ENCODE measurements at places on chromosomes 6 and 20.

DNA sequence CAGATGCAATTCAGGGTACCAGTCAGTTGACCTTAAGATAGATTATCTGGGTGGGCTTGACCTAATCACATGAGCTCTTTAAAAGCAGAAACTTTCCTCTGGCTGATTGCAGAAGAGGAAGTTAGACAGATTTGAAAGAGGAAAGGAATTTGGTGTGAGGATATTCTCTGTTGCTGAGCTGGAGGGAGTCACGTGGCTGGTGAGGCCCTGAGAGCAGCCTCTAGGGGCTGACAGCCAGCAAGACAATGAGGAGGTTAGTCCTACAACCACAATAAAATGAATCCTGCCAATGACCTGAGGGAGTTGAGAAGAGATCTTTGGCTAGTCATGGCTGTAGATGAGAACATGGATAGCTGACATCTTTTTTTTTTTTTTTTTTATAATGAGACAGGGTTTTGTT lies 87.0 kb upstream of the B3GAT2 start:
- DNase-seq: no peak

GRCh38 chr6:81384921-81385320 lies 367.6 kb downstream of the TENT5A start:
- DNase-seq: no peak

GRCh38 chr6:89291256-89291819 lies 23.8 kb downstream of the GABRR2 start:
- no peak for DNase-seq

- no peak for DNase-seq
These were observed 9.4 kb downstream of the CEP162 start for GRCh38 chr6:84218091-84218490.

DNA sequence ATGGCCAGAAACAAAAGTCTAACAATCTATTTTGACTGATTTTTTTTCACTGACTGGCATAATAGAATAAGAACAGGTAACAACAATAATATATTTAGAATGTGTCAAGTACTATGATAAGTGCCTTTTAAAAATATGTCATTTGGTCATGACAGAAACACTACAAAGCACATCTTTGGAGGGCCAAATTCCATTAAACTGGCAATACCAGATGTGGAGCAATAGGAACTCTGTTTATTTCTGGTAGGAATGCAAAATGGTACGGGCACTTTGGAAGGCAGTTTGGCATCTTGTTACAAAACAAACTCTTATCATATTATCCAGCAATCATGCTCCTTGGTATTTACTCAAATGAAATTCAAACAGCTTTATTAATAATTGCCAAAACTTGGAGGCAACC lies 39.3 kb downstream of the TENT5A start:
- no peak for DNase-seq

DNA sequence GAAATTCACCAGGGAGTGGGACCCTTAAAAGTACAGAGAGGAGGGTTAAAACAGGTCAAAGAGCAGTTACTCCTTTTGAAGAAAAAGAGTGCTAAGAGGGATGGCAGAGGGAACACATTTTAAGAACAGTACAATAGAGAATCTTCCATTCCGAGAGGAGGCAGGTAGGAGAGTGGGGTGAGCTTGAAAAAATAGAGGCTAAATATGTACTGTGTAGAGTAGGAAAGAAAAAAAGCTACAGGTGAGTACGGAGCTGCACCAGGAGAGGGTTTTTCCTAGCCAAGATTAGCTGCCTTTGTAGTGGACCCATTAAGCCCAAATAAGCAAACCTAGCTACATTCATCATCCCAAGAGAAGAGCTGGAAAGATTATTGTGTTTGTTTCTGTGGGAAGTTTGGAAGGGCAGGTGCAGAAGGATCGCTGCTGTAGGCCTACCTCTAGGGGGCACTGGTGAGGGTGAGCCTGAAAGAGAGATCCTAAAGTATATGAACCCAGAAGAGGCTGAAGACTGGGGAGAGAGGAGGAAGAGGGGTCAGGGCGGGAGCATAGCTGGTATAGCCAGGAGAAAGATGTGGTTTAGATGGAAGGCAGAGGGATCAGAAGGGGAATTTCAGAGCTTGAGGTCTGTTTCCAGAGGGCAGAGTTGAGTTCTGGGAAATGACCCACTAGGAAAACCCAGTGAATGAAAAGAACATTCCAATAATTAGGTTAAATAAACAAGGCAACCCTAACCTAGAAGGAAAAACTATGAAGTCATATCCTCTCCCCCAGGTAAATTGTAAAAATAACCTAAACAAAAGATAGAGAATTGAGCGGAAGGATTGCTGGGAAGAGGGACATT lies 50.2 kb upstream of the HINT3 start:
- peak; percentile 42 for DNase-seq

DNA sequence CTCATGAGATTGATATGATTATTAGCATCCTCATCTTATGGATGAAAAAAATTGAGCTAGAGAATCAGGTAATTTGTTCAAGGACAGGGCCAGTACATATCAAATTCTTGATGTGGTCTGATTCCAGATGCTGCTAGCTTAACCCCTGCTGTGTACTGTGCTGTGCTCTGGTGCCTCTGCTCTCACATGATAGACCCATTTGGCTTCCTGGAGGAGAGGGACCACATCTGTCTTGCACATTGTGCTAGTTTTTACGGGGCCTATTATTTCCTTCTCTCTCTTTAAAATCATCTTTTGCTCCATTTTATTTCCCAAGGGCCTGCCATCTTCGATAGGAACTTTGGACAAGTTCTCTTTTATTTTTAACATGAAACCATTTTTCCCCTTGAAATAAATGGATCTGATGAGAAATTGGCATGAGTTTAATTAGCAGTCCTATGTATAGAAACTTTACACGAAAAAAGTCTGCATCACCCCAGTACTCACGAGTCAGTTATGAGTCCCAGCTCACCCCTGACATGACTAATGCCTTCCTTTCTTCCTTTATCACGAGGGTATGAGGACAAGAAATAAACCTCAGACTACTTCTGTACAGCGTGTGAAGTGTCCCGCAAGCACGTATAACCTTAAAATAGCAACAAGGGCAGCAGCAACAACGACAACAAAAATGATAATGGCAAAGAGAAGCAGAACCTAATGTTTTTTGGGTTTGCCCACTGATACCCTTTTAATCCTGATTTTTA lies 26.5 kb downstream of the CD109 start:
- DNase-seq: no peak

- no peak for DNase-seq
These were observed 65.8 kb downstream of the REV3L start for GRCh38 chr6:111417181-111417585.

DNA sequence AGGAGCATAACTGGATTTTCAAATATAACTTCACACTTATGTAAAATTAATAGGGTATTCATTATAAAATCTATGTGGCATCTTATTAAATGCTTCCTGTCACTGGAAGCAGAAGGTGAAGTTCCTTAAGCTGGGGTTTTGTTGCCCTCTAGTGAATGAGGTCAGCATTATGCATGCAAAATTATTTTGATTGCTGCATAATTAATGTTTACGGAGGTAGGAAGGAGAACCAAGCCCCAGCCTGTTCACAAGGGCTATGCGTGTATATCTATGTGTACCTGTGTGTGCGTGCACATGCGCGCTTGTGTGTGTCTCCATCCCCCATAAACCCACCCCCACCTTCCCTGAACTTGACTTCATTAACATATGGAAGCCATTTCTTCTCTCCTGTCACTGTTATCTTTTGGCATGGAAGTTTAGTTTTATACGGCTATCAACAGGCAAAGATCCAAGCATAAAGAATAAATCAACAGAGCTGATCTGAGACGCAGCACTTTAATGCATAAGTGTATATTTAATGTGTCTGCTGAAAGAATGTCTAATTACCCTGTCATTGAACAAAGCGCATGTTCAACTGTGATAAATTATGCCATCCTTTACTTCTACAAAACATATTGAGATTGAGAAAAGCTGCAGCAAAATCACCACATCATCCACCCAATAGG lies 90.2 kb upstream of the CDH4 start:
- DNase-seq: no peak

- DNase-seq: no peak
These were observed 41.9 kb downstream of the UTRN start for GRCh38 chr6:144327081-144327480.

- DNase-seq: no peak
These were observed 156.2 kb downstream of the QKI start for GRCh38 chr6:163570579-163571231.

- no peak for DNase-seq
These were observed 61.5 kb downstream of the SYNE1 start for GRCh38 chr6:152575621-152576150.

- DNase-seq: no peak
These were observed 5.7 kb downstream of the ARHGAP40 start for GRCh38 chr20:38607351-38607750.

- no peak for DNase-seq
These were observed 284.9 kb downstream of the PRKN start for GRCh38 chr6:162442687-162443086.

DNA sequence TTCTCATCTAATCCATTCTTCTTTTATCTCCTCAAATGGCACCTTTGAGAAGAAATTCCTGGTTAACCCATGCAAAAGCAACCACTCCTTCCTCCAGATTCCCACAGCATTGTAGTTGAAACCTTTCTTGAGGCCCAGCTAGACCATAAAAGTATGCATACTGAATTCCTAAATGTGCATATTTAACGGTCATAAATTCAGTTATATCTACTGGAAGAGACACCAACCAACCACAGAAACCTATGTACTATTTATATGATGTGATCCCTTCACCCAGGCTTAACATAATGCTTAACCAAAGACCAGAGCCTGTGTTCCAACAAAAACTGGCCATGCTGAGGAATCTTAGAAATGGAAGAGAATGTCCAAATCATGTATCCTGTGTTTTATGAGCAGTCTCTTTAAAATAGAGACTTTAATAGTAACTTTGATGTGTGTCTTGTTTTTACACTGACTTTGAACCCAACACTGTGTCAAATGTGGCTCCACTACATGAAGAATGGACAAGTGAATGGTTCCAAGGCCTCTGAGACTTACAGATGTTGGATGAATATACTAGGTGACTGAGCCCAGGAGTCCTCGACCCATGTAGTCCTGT lies 11.4 kb upstream of the TAF8 start:
- DNase-seq: no peak

DNA sequence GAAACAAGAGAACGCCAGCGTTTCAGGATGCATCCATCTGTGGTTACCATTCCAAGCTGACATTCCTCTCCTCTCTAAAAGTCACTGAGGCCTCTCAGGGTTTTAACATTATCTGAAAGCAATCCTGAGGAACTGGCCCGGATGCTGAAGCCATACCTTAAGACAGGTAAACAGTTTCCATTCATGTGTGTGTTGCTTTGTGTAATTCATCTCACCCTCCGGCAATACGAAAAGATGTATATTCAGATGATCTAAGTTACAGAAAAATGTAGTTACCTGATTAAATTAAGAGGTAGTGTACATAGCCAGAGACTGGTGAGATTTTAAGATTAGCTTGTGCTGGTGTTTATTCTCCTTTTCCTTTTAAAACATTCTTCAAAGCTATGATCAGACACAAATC lies 68.4 kb upstream of the BACH2 start:
- no peak for DNase-seq

DNA sequence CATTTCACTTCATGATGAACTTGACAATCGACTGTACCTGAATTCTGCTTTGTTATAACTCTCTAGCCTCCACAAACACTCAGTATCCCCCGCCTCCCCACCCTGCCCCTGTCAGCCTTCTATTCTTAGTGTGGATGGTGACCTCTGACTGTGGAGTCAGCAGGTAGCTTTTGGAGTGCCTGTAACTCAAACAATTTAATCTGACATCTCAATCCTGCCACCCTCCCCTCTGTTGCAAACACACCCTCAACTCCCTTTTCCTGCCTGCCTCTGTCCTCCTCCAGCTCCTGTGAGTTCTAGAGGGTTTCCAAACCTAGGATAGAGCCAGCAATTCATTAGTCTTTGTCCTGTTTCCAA lies 20.3 kb downstream of the DAAM2 start:
- no peak for DNase-seq

- no peak for DNase-seq
These were observed 65.2 kb downstream of the EDN1 start for GRCh38 chr6:12355354-12355753.

GRCh38 chr6:72770959-72771358 lies 149.1 kb downstream of the KCNQ5 start:
- no peak for DNase-seq

DNA sequence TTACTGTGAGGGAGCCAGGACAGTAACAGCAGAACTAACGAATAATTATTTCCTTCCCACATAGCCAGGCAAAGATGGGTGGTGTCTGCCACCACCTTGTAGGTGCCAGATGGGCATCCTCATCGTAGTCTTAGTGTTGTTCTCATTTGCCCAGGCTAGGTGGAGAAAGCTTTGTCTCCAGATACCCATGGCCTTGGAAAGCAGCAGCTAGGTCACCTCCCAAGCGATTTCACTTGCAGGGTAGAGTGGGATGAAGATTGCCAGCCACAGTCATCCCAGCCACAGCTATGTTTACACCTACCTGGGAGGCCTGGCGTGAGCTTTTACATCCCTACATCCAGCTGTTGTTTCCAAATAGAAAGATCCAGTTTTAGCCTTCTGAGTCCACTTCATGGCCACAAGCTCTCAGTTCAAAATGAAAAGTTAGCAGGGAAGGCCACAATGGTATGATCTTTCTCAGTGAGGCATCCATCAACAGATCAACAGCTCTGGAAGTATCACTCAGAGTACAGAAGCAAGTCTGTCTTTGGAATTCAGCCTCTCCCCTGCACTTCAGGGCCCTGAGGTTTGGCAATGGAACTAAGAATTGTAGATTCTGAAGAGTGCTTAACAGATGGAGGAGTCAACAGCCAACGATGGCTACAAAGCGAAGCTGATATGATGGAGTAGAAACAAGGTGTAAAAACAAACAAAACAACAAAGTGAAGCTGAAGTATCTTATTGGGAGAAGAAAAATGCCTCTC lies 11.0 kb upstream of the SNRPC start:
- no peak for DNase-seq

DNA sequence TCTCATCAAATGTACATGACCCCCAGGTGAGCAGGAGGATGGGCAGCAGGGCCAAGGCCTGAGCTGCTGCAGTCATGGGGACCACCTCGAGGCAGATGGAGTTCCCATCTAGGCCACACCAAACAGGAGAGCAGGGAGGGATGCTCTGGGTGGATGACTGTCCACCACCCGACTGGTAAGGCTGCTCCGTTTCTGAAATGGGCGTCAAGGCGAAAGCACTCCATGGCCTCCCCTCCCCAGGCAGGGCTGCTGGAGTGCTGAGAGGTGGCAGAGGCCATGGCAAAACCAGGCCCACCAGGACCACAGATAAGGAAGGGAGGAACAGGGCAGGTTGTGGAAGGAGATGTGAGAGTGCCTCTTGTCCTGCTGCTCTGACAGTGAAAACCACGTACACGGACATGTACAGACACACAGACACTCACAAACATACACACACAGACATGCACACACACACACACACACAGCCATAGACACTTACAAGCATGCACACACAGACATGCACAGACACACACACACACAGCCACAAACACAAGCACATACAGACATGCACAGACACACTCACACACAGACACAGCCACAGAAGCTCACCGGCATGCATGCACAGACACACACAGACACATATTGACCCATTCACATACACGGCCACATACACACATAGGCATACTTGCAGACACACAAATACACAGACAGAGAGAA lies 93.2 kb downstream of the PSMG4 start:
- DNase-seq: no peak

GRCh38 chr6:116328528-116328903 lies 42.2 kb upstream of the DSE start:
- no peak for DNase-seq
